CD4-positive, alpha-beta memory T cell (primary cell): ENCODE measurements at places on chromosomes 2 and 18. TPM values are rescaled to one million over a fixed set of nuclear protein-coding genes. Genes with fewer than 3 reads are reported as not detected.

The CEP192 gene
- 45.5 TPM for total RNA-seq

GRCh38 chr2:239009589-239009961, 161.7 kb downstream of the TWIST2 start:
- H3K4me3 ChIP-seq, result no peak overlapping the region
- H3K27ac ChIP-seq, result no peak overlapping the region
- H3K36me3 ChIP-seq, result no peaks in the 10 kb centered on the region
- H3K4me1 ChIP-seq, result no peaks in the 10 kb centered on the region
- H3K27me3 ChIP-seq, result no peaks in the 10 kb centered on the region

The TUBA3E gene
- not detected for total RNA-seq

- no peak overlapping the region for H3K4me3 ChIP-seq
- H3K27ac ChIP-seq, result no peak overlapping the region
- H3K4me1 ChIP-seq, result no peaks in the 10 kb centered on the region
- no peaks in the 10 kb centered on the region for H3K27me3 ChIP-seq
- no peaks in the 10 kb centered on the region for H3K36me3 ChIP-seq
Measured at GRCh38 chr18:61064911-61065310, 268.3 kb upstream of the CDH20 start.

GRCh38 chr2:66446941-66447340, 12.0 kb downstream of the MEIS1 start:
- DNase-seq, result no peak
- no peaks in the 10 kb centered on the region for H3K4me1 ChIP-seq
- H3K27me3 ChIP-seq, result peaks cover 3% of the 10 kb centered on the region
- H3K36me3 ChIP-seq, result no peaks in the 10 kb centered on the region
- H3K27ac ChIP-seq, result no peak overlapping the region

The CCDC138 gene
- total RNA-seq, result 4.2 TPM

GRCh38 chr2:22110244-22110651, 986.5 kb downstream of the TDRD15 start:
- H3K36me3 ChIP-seq, result no peaks in the 10 kb centered on the region
- H3K27me3 ChIP-seq, result no peaks in the 10 kb centered on the region
- no peaks in the 10 kb centered on the region for H3K4me1 ChIP-seq
- no peak for DNase-seq
- H3K4me3 ChIP-seq, result no peak overlapping the region
- no peak overlapping the region for H3K27ac ChIP-seq

DNA sequence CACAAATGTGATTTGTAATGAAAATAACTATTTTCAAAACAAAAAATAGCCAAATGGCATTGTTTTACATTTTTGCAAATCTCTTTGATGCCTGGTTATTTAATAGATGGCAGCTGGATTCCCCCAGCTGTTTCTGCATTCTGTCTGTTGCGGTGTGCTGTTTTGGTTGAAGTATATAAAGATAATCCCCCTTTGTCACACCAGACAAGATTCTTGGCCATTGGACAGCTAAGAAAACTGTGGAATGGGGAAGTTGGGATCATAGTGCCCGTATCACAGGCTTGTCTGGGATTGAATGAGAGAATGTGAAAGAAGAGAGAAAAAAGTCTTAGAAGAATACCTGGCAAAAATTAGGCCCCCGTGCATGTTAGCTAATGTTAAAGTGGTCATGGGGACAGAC, 19.5 kb upstream of the LYPD6B start:
- no peaks in the 10 kb centered on the region for H3K27me3 ChIP-seq
- H3K27ac ChIP-seq, result no peak overlapping the region
- H3K4me1 ChIP-seq, result no peaks in the 10 kb centered on the region
- no peak overlapping the region for H3K4me3 ChIP-seq
- no peaks in the 10 kb centered on the region for H3K36me3 ChIP-seq

- no peak for DNase-seq
- peaks cover 10% of the 10 kb centered on the region for H3K36me3 ChIP-seq
- H3K4me3 ChIP-seq, result no peak overlapping the region
- no peaks in the 10 kb centered on the region for H3K27me3 ChIP-seq
- no peak overlapping the region for H3K27ac ChIP-seq
Measured at GRCh38 chr2:111160758-111161157, 40.0 kb downstream of the BCL2L11 start.

The ZNF892 gene
- total RNA-seq, result 4.7 TPM

DNA sequence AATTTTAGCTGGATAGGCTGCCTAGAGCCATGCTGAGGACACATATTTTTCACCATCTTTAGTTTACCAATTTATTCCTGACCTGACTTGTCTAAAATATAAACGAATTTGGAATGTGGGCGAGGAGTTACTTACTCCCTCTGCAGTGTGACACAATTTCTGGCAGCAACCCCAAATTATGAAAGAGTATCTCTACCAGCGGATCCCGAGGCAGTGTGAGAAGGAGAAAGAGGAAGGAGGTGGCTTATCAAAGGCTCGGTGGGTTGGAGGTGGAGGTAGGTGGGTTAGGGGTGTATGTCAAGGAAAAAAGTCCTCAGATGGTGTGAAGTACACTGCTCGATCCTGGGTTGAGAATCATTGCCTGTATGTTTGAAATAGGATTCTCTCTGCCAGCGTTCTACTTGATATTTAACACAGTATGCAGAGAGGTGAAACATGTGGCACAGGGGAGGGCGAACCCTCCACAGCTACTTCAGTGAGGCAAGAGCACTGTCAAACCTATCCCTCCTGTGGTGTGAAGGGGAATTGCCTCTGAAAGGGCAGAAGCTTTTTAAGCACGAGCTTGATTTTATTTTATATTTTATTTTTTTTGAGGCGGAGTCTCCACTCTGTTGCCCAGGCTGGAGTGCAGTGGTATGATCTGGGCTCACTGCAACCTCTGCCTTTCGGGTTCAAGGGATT, 76.0 kb downstream of the RFTN2 start:
- no peaks in the 10 kb centered on the region for H3K4me1 ChIP-seq
- H3K27me3 ChIP-seq, result no peaks in the 10 kb centered on the region
- H3K4me3 ChIP-seq, result no peak overlapping the region
- no peaks in the 10 kb centered on the region for H3K36me3 ChIP-seq
- peak; percentile 34 for DNase-seq
- H3K27ac ChIP-seq, result no peak overlapping the region

GRCh38 chr2:206804326-206804725, 38.9 kb downstream of the FASTKD2 start:
- no peaks in the 10 kb centered on the region for H3K36me3 ChIP-seq
- DNase-seq, result no peak
- H3K4me3 ChIP-seq, result no peak overlapping the region
- H3K4me1 ChIP-seq, result peaks cover 3% of the 10 kb centered on the region

The ST6GAL2 gene
- total RNA-seq, result not detected

DNA sequence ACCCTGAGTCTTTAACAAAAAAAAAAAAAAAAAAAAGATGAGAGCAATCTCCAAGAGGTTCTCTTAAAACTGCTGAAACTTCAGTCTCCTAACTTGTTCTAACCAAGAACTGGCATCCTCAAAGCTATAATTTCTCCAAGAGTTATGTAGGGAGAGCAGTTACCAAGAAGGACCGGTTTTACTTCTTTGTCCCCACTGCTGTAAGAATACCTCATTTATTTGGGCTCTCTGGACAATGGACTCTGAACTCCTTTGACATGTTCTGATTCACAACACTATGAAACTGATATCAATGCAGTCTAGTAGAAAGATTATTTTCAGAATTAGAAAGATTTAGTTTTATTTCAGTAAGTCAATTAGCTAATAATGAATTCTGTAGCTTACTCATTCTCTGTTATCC, 84.5 kb upstream of the DTNB start:
- no peaks in the 10 kb centered on the region for H3K4me1 ChIP-seq
- no peak overlapping the region for H3K27ac ChIP-seq
- H3K36me3 ChIP-seq, result peaks cover 44% of the 10 kb centered on the region
- no peaks in the 10 kb centered on the region for H3K27me3 ChIP-seq

DNA sequence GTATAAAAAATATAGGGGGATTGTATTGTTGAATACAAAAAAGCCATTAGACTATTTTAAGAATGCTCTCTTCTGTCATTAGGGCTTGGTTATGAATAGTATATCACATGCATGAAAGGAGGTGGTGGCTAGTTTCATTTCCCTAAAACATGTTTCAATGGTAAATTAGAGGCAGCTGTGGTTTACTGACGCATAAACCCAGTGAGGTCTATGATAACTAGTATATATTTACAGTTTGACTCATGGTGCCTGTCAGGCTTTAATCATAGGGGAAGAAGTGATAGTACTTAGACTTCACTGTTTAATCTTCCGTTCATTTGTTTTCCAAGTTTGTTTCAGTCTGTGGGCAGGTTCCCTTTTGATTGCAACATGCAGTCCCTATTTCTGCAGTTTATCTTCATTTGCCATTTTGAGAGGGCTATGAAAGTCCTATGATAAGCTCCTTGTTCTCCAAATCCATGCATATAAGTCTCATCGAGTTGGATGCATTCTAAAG, 55.1 kb upstream of the MAP4K3 start:
- no peak for DNase-seq
- H3K27ac ChIP-seq, result no peak overlapping the region
- H3K4me3 ChIP-seq, result no peak overlapping the region
- no peaks in the 10 kb centered on the region for H3K27me3 ChIP-seq

The COL6A3 gene
- 2.1 TPM for total RNA-seq

DNA sequence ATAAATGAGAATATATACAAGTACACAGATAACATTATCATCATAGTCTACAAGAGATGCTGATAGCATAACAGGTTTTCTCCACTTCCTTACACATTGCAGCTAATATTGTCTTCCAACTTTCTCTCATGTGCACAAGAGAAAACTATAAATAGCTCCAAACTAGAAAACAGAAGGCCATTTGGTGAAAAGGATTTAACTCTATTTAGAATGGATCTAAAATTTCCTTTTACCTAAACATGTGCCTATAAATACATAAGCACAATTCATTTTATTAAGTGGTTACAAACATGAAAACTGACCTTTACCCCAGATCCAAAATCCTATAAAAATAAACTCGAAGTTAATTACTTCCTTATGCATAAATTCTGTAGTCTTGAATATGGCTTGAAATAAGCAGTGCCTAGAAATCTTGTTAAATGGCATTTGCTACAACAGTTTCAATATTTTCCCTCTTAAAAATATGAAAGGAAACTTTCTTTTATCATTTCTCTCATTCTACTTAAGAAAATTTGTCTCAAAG, 41.6 kb downstream of the SLC25A12 start:
- no peak for DNase-seq
- H3K4me1 ChIP-seq, result no peaks in the 10 kb centered on the region
- H3K4me3 ChIP-seq, result no peak overlapping the region
- no peaks in the 10 kb centered on the region for H3K27me3 ChIP-seq
- H3K36me3 ChIP-seq, result peaks cover 8% of the 10 kb centered on the region

The FTCDNL1 gene
- total RNA-seq, result 2.3 TPM

DNA sequence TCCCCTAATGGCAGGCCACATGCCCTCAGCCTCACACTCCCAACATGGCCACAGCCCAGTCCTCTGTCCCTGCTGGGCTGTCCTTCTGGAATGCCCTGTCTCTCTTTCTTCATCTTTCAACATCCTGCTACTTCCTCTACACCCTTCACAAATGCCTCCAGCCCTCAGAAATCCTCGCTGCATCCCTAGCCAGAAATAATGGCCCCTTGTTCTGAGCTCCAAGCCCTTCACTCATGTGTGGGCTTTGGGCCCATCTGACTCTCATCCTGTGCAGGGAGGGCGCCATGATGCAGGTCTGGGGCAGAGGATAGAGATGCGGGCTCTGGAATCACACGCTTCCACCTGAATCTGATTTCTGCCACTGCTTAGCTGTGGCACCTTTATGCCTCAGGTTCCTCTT, 181.9 kb downstream of the TNS1 start:
- no peak overlapping the region for H3K4me3 ChIP-seq
- H3K27me3 ChIP-seq, result no peaks in the 10 kb centered on the region
- H3K4me1 ChIP-seq, result no peaks in the 10 kb centered on the region
- H3K27ac ChIP-seq, result no peak overlapping the region

DNA sequence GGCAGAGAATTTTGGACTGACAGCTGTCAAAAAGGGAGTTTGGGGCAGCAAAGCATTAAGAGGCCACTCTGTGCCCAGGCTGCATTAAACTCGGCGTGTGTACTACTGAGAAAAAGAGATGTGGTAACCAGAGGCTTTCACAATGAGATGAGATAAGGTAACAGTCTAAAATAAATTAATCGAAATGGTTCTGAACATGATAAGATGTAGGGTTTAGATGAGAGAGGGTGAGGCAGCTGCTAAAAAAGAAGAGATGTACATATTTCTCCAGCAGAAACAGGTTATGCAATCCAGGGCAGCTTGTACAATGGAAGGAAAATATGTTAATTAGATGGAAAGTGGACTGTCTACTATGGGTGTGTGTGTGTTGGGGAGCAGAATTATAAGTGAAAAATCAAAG, 39.2 kb upstream of the ACTR3 start:
- no peak overlapping the region for H3K27ac ChIP-seq
- H3K36me3 ChIP-seq, result no peaks in the 10 kb centered on the region
- no peak for DNase-seq
- H3K4me1 ChIP-seq, result no peaks in the 10 kb centered on the region
- H3K27me3 ChIP-seq, result no peaks in the 10 kb centered on the region
- H3K4me3 ChIP-seq, result no peak overlapping the region

DNA sequence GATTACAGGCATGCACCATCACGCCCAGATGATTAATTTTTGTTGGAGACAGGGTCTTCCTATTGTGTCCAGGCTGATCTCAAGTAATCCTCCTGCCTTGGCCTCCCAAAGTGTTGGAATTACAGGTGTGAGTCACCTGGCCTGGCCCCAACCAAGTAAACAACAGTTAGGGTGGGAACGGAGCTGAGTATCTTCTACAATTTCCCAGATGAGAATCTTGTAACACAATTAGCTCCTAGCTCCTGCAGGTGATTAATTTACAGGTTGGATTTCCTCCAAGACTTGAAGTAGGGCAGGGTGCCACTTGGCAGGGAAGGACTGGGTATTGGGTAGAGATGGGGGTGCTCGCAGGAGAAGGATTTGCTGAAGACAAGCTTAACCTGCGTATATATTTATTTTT, 17.8 kb downstream of the NLRC4 start:
- no peaks in the 10 kb centered on the region for H3K4me1 ChIP-seq
- no peaks in the 10 kb centered on the region for H3K36me3 ChIP-seq
- no peak overlapping the region for H3K4me3 ChIP-seq
- no peak for DNase-seq
- H3K27me3 ChIP-seq, result no peaks in the 10 kb centered on the region
- H3K27ac ChIP-seq, result no peak overlapping the region

- H3K27ac ChIP-seq, result no peak overlapping the region
- H3K27me3 ChIP-seq, result no peaks in the 10 kb centered on the region
- no peaks in the 10 kb centered on the region for H3K36me3 ChIP-seq
- no peak for DNase-seq
- no peaks in the 10 kb centered on the region for H3K4me1 ChIP-seq
Measured at GRCh38 chr2:224160917-224161316, 121.8 kb upstream of the SERPINE2 start.
